NCI-H1436 treated with DMSO at 0.1 percent for 48 hours (cell line): ENCODE measurements at places on chromosomes 1 and 21.

- DNase-seq = no peak
Observed at GRCh38 chr1:33237579-33237978, 18.7 kb upstream of the ZNF362 start.

- no peak for DNase-seq
Observed at GRCh38 chr1:20328201-20328600, 37.5 kb downstream of the VWA5B1 start.

DNA sequence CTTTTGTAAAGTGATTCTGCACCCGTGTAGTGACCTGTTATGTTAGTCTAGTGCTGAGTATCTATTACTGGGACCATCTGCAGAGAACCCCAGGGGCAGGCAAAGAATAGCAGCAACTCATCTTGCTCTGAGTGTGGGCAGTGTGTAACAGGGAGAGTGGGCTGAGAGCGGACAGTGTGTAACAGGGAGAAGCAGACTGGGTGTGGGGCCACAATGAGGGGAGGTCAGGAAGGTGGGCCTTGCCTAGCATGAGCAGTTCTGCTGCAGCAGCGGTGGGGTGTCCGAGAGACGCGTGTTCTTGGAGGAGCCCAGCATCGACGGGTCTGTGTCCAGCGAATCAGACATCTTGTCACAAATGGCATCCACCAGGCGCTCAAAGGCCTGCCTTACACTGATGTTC is 41.2 kb upstream of the NRDC start:
- no peak for DNase-seq

DNA sequence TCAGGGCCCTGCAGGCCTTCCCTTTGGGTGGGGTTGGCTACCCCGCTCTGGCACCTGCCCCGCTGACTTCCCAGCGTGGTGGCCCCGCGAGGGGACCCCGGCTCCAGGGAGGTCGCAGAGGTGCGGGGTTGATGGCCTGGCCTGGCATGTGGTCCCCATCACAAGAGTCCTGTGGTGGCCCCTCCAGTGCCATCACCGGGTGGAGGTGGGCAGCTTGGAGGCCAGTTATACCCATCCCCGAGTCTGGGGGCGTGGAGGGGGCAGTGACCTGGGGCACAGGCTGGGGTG is 26.8 kb downstream of the PRMT2 start:
- DNase-seq = no peak

DNA sequence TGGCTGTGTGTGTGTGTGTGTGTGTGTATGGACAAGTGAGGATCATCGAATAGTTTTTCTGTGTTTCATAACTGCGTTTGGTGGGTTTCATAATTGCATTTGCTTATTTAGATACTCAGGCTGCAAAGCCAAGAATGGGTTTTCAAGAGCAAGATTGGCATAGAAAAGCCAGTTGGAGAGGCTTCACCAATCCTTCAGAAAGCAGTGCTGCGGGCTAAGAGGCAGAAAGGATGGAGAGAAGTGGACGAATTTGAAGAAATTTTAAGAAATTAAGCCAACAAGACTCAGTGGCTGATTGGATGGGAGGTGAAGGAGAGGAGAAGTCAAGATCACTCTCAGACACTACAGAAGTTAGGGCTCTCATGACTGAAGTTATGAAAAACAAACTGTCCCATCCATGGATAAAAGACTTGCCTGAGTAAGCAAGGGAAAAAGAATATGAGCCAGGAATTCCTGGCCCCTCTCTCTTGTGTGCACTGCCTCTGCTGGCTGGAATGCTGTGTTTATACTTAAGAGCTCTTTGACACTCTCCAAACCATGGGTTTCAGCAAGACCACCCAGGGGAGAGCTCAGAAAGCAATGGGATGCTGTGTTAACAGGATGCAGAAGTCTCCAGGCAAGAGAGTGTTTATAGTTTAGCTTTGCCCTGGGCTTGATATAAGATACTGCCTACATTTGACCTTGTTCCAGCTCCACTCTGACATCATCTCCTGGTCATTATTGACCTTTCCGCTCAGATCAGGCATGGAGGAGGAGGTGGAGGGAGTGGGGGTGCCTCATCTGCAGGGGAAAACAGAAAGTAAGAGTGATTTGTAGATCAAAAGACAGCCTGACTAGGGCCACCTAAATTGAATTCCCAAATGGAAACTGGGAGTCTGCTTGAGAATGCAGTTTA is 232.0 kb upstream of the PLXNA2 start:
- no peak for DNase-seq

GRCh38 chr1:164589961-164590507 is 31.1 kb downstream of the PBX1 start:
- DNase-seq = no peak

- no peak for DNase-seq
Observed at GRCh38 chr1:202155478-202156021, 4.9 kb downstream of the PTPN7 start.

DNA sequence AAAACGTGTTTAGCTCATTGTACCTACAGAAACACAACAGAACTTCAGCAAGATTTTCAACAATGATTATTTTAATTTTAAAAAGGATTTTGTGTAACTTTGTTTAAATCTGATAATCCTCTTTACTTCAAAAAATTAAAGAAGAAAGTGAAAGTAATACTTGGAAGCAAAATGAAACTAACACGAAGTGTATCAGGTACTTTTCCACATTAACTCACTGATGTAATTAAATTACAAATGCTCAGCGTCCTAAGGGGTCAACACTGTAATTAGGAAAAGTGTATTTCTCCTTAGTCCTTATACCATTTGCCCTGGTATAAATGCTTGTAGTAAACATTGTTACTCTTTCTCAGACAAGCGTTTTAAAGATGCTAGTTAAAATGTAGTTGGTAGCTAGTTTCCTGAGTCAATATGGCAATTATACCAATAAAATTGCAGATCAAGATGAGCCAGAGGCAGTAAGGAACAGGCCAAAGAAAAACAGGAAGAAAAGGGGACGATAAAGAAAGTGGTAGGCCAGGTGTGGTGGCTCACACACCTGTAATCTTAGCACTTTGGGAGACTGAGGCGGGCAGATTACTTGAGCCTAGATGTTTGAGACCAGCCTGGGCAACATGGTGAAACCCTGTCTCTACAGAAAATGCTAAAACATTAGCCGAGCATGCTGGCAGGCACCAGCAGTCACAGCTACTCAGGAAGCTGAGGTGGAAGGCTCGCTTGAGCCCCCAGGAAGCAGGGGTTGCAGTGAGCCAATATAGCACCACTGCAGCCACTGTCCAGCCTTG is 553.0 kb downstream of the SMYD3 start:
- no peak for DNase-seq

DNA sequence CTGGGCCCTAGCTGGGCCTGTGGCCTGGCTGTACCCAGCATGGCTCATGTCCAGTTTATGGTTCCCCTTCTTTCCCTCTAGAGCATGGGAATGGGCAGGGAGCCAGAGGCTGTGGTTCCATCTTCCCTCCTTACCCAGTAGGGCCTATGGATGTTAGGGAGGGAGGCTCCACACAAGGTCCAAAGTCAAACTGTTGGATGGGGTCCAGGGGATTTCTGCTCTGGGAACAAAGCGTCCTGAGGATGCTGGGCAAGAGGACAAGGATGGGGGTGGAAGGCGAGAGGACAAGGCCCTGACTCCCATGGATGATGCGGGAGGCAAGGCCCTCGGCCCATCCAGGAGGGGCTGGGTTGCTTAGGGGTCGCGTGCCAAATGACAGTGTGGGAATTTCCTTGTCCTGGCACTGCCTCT is 17.3 kb downstream of the CSF1 start:
- no peak for DNase-seq

DNA sequence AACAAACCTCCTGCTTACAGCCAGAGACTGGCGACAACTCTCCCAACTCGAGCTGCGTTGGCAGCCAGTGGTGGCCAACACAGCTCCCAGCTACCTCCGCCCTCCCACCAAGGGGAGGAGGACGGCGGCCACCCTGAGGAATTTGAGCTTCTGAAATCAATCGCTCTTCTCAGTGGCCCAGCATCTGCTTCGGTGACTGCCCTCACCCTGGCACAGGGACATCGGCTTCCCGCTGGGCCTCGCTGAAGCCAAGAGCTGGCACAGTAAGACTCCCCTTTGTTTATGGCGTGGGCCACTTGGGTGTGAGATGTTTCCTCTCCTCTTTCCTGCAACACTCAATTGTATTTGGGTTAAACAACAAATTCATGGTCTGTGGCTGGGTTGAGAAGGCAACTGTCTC is 136.2 kb downstream of the ZBTB18 start:
- no peak for DNase-seq

DNA sequence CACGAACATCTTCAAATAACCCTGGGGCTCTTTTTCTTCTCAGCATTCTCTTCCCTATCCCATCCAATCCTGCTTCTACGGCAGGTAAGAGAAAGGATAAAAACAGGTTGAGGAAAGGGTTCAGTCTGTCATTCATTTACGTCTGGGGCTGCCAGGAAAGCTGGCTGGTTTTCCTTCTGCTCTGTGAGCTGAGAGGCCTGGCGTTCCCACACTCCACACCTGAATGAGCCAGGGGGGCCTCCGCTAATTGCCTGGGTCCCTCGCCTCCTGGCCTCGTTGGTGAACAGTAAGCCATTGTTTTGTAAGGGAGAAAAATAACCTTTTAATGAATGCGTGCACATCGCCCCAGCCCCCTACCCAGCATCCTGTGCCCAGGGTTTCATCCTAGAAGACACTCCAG is 70.8 kb upstream of the SIM2 start:
- DNase-seq = no peak

DNA sequence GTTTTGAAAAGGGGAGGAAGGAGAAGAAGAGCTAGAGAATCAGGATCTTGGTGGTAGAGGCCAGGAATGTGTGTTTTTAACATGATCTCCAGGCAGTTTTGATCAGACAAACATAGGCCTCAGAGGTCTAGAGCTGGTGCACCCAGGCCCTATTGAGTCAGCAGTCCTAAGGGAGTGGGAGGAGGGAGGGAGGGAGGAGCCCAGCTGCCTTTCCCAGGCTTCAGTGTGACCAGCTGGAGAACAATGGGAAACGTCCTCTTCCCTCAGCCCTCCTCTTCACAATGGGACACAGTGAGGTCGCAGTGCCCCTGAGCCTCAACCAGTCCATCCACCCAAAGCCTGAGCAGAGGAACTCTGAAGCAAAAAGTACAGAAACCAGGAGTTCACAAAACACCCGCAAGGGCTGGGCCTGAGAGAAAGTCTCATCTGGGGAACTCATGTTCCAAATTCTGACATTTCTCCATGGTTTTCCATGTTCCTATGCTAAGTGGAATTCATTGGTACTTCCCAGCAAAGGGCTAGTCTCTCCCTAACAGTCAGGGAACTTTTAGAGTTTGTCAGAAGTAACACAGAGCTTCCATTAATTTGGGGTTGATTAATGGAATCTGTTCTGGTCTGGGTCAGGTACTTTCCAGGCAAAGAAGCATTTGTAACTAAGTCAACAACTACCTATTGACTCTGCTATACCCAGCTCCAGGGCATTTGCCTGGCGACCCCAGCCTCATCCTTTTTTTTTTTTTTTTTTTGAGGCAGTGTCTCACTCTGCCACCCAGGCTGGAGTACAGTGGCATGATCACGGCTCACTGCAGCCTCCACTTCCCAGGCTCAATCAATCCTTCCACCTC is 37.5 kb downstream of the ELAPOR1 start:
- no peak for DNase-seq

- no peak for DNase-seq
Observed at GRCh38 chr1:159652506-159652905, 61.9 kb downstream of the CRP start.

GRCh38 chr1:75764057-75764655 is 21.9 kb upstream of the RABGGTB start:
- DNase-seq = no peak
